ENCODE measurements at places on chromosomes 5 and 9.

DNA sequence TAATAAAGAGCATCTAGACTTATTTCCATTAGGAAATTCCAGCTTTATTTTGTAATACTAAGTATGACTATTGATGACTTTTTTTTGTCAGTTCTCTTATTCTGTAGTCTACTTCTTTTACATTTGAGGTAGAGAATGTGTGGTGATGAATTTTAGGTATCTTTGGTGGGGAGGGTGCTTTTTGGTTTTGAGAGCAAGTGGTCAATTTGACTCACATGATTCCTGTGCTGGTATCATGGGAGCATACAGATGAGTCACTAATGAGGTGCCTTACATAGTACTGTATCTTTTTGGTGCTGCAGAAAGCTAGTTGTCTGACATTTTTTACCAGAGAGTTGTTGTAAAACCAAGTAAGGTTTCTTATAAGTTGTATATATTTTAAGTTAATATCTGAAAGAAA is 35.3 kb downstream of the ERBIN start:
- DNase-seq: no peak

DNA sequence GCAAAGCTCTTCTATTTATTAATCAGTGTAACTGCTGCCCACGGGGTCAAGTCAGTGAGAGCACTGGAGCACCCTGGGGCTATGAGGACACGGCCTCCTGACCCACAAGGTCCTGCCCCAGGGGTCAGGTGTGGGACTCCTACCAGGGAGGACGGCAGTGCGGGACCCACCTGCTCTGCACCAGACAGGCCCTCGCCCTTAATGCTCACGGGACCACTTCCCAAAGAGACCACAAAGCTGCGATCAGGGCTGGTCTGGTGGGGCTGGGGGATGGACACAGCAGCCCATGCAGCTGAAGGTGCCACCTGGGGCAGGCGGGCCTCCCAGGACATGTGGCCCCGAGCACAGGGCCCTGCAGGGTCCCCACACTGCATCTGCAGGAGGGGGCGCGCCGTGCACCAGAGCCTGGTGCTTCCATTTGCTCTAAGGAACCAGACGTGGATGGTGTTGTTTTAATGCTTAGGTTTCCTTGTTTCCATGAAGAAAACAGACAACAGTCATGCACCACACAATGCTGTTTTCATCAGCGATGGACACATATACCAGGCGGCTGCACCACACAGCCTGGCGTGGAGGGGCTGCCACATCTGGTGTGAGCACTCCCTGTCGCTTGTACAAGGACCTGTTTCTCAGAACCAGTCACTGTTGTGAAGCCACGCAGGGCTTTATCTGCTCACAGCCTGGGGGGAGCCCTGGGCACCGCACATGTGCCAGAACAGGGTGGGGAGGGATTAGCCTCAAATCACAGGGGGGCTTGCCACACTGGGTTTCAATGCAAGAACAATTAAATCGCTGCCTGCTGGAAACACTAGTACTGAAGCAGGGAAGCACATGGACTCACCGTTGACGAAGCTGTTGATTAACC is 22.6 kb downstream of the CLPTM1L start:
- peak; percentile 7 for DNase-seq

- no peak for DNase-seq
Measured at GRCh38 chr9:86563936-86564335, 209.7 kb upstream of the TUT7 start.

DNA sequence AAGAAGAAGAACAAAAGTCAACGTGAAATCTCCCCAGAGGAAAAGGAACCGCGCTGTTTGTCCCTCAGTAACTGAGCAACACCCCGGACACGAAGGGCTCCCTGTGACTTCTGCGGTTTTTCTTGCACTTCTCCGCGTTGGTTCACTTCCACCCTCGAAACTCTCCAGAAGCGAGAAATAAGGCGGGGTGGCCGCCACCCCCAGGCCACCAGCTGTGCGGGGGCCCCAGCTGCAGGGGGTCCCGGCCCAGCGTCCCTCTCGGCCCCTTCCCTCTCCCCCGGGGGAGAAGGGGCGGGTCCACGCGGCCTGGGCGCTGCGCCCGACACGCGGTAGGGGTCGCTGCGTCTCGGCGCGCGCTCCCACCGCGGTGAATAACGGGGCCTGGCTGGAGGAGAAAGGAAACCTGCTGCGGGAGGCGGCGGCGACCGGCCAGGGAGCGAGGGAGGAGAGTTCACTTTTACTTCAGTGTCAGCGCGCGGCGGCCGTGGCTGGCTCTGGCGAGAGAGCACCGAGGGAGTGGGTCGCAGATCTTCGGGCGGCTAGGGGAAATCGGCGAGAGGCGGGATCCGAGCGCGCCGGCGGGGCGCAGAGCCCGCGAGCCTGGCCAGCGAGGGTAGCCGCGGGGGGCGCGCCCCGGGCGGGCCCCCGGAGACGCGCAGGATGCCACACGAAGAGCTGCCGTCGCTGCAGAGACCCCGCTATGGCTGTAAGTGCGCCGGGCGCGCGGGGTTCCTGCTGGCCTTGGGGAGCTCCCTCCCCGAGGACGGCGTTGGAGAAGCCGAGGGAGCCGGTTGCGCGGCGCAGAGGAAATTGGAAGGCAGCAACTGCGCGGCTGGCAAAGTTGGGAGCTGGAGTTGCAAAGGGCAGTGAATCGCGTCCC is at the start of gene IQGAP2:
Gene IQGAP2, plus strand, starts transcription at position 400 of the 880 bp plus-strand sequence. Its CDS starts 261 bp downstream, at position 661.
- DNase-seq: peak; percentile 76

DNA sequence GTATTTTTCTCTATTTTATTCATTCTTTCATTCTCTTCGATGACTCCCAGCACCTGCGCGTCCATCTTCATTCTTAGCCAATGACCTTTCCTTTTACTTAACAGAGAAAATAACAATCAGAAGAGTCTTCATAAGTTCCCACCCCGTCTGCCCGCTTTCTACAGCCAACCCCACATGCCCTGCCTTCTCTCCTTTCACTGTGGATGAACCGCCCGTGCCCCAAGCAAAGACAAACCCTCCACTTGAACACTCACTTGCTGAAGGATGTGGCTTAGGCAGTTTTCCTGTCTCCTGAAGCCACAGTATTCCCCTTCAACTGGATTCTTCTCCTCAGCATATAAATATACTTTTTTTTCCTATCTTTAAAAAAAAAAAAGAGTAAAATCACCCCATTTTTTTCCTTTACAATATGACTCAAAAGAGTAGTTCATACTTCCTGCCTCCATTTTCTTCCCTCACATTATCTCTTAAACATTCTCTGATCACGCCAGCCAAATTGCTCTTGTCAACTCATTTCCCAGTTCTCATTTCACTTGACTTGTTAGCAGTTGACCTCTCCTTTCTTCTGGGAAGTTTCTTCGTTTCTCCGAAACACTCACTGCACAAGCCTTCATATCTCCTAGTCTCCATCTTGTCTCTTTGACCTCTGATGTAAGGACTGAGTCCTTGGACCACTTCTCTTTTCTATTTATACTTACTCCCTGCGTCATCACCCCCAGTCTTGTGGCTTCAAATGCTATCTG is 11.1 kb downstream of the NIPSNAP3B start:
- DNase-seq: no peak

GRCh38 chr5:15757103-15757502 is 257.1 kb downstream of the FBXL7 start:
- no peak for DNase-seq

- no peak for DNase-seq
Measured at GRCh38 chr9:92780206-92780605, 15.6 kb upstream of the BICD2 start.

DNA sequence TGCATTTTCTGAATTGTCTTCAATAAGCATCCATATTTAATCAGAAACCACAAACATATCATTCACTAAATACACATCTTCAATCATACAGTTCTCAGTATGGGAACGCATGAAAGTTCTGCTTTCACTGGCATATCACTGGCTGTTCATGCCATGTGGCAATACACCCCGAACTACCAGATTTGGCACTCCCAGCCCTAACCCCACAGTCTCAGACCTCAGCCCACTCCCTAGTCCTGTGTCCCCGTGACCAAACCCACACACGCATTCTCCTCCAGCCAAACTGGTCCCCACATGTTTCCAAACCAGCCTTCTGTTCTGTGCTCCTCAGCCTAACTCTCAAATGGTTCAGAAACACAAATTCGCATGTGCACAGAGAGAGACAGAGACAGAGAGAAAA is 20.6 kb downstream of the KCNMB1 start:
- DNase-seq: no peak

DNA sequence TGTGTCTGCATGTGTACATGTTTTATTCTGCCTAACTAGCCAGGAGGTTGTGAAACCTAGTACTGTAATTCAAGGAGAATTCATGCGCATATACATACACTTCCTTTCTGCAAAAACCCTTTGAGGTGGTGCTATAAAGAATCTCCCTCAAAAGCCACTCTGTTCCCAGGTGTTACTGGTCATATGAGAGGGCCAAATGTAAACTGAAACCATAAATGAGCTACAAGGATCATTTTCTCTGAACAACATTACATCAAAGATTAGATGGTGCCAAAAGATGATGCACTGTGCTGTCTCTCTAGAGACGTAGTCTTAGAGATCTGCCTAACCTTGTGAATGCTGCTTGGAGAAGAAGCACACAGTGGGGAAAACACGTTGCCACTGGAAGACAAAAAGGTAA is 15.7 kb downstream of the NREP start:
- no peak for DNase-seq

DNA sequence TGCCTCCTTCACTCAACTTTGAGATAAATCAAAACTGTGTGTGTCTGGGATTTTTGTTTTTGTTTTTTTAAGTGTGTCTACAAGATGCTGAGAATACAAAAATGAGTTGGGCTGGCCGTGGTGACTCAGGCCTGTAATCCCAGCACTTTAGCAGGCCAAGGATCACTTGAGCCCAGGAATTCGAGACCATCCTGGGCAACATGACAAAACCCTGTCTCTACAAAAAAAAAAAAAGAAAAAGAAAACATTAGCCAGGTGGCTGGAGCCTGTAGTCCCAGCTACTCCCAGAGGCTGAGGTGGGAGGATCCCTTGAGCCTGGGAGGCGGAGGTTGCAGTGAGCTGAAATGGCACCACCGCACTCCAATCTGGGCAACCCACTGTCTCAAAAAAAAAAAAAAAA is 21.0 kb downstream of the HNRNPK start:
- no peak for DNase-seq

GRCh38 chr9:101675341-101675740 is 63.1 kb downstream of the GRIN3A start:
- no peak for DNase-seq

DNA sequence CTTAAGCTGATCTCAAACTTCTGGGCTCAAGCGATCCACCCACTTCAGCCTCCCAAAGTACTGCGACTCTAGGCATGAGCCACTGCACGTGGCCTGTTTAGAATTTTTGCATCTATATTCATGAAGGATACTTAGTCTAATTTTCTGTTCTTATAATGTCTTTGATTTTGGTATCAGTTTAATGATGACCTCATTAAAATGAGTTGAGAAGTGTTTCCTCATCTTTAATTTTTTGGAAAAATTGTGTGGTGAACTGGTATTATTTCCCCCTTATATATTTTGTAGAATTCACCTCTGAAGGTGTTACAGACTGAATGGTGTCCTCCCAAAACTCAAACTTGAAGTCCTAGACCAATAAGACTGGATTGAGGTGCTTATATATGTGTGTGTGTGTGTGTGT is 46.5 kb downstream of the ANKRD31 start:
- no peak for DNase-seq

DNA sequence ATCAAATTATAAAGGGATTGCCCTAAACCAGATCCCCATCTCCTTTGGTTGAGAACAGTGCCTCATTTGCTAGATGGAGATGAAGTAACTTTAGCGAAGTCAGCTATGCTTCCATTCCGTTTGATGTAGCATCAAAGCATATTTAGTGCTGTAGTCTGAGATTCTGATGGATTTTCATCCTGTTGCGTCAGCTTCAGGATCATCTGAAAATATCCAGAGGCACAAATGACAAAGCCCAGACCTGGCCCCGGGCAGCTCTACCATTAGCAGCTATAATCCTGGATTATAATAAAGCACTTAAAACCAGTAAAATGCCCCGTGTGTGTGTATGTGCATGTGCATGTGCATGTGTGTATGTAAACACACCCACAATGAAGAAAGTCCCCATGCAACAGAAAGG is 44.7 kb downstream of the ERAP1 start:
- no peak for DNase-seq

GRCh38 chr5:156529892-156530291 is 202.9 kb downstream of the SGCD start:
- no peak for DNase-seq

- no peak for DNase-seq
Measured at GRCh38 chr9:121156263-121156731, 45.4 kb downstream of the RAB14 start.

GRCh38 chr9:134957945-134958227 is 40.2 kb upstream of the FCN1 start:
- peak; percentile 4 for DNase-seq

DNA sequence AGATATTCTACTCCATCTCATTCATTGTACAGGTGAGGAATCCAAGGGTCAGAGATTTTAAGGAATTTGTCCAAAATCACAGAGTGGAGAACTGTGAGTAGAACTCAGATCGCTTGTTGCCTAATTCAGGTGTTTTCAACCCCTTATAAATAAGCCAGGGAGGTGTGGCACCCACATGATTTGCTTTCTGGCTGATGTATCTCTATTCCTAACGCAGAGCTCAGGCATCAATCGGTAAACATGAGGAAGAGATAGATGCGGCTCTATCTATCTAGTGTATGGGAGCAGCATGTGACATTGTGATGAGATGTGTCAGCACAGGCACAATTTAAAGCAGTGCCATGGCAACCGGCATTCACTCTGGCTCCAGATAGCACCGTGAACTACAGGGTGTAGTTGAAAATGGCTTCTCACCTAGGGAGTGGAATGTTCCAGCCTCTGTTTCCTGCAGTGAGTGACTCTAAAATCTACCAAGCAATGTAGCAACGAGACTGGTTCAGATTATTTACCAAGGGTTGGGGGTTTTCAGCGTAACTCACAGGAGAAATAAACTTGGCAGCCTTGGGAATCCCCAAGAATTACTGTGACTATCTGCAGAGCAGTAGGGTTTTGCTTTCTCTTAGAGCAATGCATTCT is 53.4 kb upstream of the SUB1 start:
- DNase-seq: peak; percentile 34

DNA sequence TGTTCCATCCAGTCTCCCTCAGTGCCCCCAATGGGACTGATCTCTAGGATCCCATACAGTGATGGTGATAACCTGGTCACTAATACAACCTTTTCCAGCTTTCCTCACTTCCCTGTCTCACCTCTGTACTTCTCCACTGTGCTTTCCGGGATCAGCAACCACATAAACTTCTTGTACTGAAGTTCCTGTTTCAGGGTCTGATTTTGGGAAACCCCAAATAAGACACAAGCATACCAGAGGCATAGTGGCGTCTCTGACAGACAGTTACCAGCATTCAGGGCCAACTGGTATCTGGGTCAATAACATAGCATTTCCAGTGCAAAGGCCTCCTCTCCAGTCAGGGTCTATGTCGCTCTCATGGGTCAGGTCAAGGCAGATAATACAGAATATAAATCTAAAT is 64.3 kb downstream of the GLDC start:
- no peak for DNase-seq

DNA sequence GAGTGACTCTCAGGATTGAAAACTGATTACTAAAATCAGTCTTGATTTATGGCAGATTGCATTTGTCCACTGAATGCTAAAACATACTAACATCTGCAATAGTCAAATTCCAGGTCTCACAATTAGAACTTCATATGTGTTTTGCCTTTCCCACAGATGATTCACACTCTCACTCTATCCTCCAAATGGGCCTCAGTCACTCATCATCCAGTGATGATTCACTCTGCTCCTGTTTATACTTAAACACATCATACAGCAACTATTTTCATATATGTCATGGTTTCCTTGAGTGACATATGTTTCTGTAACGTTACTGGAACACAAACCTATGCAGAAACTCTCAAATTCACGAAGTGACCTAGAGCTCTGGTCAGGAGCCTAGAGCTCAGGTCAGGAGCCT is 512.9 kb downstream of the HINT1 start:
- no peak for DNase-seq

GRCh38 chr5:172458976-172459782 is 4.9 kb upstream of the SH3PXD2B start:
- no peak for DNase-seq
